ENCODE measurements at places on chromosomes 3 and 15.

- no peak for DNase-seq
Observed at GRCh38 chr3:182583545-182583944, 209.8 kb upstream of the ATP11B start.

DNA sequence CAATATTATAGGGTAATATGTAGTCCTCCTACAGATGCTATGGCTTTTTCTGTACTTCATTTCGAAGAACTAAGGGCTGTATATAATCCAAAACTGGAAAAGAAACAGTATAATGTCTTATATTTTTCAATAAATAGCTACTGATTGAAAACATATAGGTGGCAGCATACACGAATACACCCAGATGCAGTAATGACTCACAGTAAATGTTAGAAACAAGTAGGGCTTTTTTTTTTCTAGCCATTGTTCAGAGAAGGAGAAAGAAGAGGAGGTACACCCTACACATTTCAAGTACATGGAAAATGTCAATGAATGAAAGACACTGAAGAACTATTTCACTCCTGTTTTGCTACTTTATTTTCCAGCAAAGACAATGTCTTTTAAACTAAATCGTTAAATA lies 9.4 kb downstream of the DAZL start:
- no peak for DNase-seq

- no peak for DNase-seq
Observed at GRCh38 chr3:399647-400046, 203.1 kb downstream of the CHL1 start.

- DNase-seq, result no peak
Observed at GRCh38 chr15:86197770-86198169, 118.1 kb downstream of the AGBL1 start.

GRCh38 chr15:24394303-24394702 lies 281.3 kb upstream of the NPAP1 start:
- DNase-seq, result no peak

DNA sequence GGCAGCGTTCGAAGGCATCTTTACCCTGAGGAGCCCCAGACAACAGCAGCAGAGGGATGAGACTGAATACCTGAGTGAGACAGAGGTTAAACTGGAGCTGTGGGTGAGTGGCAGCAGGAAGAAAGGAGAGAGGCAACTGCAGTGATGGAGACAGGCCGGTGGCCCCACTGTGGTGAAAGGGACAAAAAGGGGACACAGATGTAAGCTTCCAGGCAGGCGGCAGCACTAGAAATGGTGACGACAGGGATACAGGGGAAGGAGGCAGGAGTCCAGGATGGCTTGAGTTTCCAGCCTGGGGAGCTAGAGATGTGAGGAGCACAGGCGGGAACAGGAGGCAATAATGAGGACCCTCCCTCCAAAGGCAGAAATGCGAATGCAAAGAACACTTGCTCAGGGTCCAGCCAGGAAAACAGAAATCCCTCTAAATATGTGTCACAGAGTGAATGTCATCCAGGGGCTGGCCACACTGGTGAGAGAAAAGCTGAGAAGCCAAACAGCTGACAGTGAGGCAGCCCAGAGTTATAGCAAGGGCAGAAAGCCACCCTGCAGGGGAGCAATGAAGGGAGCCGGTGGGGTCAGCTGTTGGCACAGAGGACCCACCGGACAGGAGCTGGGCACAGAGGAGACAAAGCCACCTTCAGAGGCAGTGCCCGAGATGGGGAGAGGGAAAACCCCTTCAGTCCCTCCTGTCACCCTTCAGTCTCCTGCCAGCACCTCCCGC lies 70.1 kb downstream of the TBC1D2B start:
- DNase-seq, result no peak

GRCh38 chr3:100169201-100169920 lies 55.1 kb upstream of the FILIP1L start:
- DNase-seq, result no peak

GRCh38 chr3:172289583-172289982 lies 158.7 kb downstream of the GHSR start:
- no peak for DNase-seq

DNA sequence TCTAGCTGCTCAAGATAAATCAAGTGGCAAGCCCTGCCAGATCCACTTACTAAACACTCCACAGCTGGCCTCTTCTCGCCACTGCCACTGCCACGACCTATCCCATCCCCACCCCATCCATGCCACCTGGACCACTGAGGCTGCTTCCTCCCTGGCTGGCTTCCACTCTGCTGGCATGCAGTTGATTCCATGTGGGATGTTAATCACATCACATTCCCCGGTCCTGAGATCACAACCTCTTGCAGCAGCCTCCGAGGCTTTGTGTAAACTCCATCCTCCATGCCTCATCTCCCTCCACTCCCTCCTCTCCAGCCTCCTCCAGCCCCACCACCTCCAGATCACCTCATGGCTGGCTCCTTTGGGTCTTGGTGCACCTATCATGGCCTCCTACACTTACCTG lies 7.7 kb downstream of the NCKIPSD start:
- no peak for DNase-seq

DNA sequence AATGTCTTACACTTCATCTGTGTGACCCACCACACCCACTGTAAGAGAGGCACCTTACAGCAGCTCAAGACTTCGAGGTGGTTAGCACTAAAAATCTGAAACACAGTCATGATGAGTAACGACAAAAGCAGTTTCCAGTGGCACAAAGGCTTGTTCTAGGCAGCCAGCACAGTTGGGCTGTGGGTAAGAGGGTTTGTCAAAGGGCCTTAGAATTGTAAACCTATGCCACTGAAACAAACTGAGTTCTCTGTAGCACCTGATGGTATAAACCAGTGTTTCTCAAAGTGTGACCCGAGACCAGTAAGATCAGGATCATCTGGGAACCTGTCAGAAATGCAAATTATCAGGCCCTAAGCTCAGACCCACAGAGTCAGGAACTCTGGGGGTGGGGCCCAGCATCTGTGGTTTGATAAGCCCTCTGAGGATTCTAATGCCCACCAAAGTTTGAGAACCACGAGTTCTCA lies 36.5 kb downstream of the DAPK2 start:
- DNase-seq, result peak; percentile 41

DNA sequence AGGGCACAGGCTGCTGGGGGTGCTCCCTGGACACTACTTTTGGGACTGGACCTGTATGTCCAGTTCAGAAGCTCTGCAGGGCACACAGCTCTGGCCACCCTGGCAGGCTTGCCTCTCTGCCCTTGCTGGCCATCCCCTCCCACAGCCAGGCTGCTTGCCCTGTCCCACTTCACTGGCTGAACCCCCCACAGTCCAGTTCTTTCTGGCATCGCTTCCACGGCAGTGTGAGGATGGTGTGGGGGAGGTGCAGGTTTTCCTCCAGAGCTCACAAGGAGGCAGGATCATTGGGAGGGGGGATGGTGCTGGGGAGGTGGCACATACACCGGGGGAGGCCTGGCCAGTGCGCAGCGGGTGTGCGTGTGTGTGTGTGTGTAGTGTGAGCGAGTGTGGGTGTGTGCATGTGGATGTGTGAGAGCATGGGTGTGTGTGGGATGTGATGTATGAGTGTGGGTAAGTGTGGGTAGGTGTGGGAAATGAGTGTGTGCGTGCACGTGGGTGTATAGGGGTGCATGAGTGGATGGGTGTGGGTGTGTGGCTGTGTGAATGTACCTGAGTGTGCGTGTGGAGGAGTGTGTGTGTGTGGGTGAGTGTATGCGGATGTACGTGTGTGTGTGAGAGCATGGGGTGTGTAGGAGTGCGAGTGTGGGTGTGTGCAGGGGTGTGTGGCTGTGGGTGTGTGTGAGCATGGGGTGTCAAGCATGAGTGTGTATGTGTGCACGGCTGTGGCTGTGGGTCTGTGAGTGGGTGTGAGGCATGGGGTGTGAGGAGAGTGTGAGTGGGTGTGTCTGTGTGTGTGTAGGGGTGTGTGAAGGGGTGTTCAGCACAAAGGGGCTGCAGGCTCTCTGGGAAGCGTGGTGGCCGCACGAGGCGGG lies 155.2 kb downstream of the NSMCE3 start:
- DNase-seq, result no peak

- DNase-seq, result no peak
Observed at GRCh38 chr3:8540456-8540855, 38.8 kb downstream of the LMCD1 start.

DNA sequence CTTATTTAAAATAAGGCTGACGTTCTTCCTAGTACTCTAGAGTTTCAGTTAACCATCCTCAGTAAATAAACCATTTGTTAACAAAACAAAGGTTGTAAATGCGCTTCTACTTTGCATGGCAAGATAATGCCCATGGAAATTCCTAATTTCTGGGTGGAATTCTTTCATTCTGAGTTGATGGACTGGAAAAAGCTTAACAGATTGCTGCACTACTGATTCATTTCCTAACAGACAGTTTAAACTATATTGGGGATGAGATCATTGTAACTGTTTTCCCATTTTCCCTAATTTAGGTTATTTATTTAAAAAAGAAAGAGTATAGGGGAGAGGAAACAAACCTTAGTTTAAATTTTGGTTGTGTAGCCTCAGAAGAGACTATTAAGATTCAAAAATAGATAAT lies 342.2 kb downstream of the NLGN1 start:
- DNase-seq, result no peak

- no peak for DNase-seq
Observed at GRCh38 chr15:73518180-73518862, 75.4 kb downstream of the REC114 start.

DNA sequence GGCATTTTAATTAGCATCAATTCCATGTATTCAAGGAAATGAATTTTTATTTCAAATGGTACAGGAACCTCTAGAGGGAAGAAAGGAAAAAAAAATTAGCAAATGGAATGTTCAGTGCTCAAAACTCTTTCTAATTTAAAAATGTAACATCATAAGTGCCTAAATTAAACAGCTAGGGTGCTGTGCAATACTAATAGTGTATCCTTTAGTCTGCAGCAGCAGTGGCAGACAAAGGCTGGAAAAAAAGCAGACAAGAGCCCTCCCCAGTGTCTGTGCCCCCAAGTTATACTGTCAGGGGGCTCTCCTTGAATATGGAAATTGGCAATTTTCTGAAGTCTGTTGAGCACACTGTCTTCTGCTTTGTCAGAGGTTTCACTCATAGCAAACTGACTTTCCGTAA lies 159.5 kb downstream of the CLSTN2 start:
- no peak for DNase-seq

DNA sequence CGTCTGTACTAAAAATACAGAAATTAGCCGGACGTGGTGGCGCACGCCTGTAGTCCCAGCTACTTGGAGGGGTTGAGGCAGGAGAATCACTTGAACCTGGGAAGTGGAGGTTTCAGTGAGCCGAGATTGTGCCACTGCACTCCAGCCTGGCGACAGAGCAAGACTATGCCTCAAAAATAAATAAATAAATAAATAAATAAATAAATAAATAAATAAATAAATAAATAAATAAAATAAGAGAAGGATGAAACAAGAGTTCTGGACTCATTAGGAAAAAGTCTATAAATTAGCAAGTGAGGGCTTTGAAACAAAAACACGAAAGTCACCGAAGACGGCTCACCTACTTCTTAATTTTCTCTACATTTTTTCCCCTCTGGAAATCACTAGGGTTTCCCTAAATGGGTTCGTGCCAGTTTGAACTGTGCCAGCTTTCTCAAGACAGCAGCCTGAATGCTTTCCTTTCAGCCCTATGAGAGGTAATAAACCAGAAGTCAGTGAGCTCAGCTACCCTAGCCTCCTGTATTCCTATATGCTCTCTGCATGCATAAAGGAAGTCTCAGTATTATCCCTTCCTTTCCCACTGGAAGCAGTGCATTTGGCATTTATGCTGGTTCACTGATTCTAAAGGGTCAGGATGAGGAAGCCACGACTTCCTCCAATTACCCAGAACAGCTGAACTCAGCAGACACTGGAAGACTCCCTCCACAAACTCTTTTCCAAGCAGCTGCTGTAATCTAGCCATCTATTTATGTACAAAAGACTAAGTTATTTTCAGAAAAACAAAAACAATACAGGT lies 266.9 kb downstream of the ZBBX start:
- no peak for DNase-seq

- DNase-seq, result peak; percentile 78
Observed at GRCh38 chr3:161349529-161350312, 21.6 kb downstream of the SPTSSB start.

DNA sequence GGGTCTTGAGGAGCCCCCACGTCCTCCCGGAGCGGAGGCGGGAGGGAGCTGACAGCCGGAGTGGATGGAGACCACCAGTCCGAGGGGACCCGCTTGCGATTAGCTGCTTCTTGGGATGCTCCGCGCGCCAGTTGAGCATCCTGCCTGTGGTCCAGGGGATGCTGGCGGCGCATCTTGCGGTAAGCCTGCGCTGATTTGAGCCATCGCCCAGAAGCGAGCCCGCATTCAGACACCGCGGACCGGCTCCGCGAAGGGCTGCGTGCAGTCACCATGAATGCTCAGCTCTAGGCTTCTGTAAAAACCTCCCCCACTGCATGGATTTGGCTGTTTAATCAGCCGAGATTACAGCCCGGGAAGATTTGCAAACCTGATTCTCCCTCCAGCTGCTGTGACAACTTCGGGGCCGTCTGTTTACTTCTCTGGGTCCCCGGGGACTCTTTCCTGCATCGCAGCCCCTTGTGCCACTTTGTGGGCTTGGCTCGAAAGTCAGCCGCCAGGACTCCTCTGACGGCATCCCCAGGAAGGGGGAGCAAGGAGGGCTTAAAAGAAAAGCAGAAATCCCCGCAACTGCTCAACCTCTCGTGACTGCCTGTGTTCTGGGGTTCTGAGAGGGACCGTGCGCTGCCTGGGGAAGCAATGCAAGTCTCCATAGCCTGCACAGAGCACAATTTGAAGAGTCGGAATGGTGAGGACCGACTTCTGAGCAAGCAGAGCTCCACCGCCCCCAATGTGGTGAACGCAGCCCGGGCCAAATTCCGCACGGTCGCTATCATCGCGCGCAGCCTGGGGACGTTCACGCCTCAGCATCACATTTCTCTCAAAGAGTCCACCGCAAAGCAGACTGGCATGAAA lies 171.1 kb downstream of the KCNAB1 start:
- DNase-seq, result no peak

DNA sequence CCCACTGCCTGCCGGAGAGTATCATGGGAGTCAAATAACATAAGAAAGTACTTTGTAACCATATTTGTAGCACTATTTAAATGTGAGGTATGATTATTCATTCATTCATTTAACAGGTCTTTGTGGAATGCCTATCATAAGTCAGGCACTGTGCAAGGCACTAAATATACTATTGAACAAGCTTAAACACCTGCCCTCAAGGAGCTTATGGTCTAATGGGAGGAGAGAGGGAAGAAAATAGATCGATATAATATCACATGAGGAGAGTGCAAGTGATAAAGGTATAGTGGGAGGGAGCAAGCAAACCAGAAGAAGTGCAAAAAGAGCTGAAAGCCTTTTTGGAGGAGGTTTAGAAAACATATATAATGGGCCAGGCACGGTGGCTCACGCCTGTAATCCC lies 3.3 kb upstream of the HERC1 start:
- no peak for DNase-seq

DNA sequence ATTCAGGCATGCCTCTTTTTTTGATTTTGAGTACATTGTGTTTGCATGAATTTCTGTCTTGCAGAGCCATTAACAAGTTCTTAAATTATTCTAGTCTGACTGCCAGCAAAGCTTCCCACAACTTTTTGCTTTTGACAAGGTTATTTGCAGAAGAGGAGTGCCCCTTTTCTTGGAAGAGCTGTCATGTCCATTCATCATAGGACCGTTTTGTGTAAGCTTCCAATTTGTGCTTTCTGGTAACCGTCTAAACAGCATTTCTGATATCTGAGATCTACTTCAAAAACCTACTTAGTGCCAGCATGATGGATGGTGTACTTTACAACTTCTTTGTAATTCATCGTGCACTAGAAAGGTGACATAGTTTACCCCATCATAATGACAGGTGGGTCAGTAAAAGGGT lies 379.7 kb downstream of the NAALADL2 start:
- DNase-seq, result no peak
